ENCODE measurements at places on chromosomes 2 and 18. TPM values are rescaled to one million over a fixed set of nuclear protein-coding genes. Genes with fewer than 3 reads are reported as not detected.

The CAD gene
- 16.2 TPM for polyA plus RNA-seq

The B4GALT6 gene
- 6.5 TPM for polyA plus RNA-seq

The MAL gene
- polyA plus RNA-seq: 0.90 TPM

The PDE1A gene
- polyA plus RNA-seq: 17.8 TPM

The MAIP1 gene
- 11.9 TPM for polyA plus RNA-seq

The TWIST2 gene
- polyA plus RNA-seq: 14.2 TPM

The UGT1A5 gene
- not detected for polyA plus RNA-seq

The HOXD1 gene
- polyA plus RNA-seq: 0.58 TPM
